Fibroblast of lung (primary cell): ENCODE measurements at places on chromosomes 5 and 9.

DNA sequence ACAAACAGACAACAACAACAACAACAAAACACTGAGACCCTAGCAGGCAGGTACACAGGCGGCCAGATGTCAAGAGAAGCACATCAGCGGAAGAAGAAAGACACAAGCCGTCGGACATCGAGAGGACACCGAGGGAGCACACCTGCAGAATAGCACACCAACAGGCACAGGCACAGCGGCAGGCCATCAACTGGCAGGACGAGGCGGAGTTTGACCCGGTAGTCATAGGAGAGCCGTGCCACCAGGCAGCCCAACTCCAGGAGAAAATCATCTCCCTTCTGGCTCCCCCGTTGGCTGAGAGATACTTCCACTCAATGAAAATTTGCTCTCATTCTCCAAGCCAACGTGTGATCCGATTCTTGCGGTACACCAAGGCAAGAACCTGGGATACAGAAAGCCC lies 352.1 kb upstream of the IZUMO3 start:
- DNase-seq, result no peak

GRCh38 chr9:132651259-132651658 lies 18.5 kb downstream of the DDX31 start:
- peak; percentile 99 for DNase-seq

DNA sequence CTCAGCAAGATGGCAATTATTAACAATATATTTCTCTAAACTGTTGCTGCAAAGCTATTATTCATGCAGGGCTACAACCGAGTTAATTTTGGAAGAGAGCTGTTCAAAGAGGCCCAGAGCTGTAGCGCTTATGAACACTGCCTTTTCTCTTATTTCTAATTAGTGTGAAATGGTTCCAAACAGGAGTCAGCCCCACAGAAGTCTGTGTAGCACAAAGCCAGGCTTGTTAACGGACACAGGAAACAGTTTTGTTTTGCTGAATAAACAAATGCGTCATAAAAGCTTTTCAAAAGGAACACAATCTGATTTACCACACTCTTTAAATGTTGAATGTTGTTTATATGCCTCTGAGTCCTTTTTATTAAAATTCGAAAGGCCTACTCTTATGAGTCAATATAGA lies 396.5 kb downstream of the ANXA1 start:
- peak; percentile 2 for DNase-seq

GRCh38 chr5:72237415-72237814 lies 82.6 kb downstream of the MRPS27 start:
- no peak for DNase-seq

DNA sequence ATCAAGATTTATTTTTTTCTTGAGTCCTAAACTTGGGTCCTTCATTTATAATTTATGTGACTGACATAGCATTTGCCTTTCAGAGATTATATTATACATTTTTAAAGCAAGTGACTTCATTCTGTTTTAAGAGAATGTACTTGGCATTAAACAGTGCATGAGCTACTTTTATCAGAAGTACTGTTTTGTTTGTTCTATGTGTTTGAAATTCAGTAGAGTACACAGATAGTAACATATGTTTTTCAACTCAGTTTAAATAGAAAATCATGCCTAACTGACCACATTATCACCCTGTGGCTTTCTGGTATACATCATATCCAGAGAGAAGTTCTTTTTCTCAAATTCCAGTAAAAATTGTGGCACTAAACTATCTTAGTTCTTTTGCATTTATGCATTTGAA lies 335.3 kb upstream of the CDH18 start:
- no peak for DNase-seq

DNA sequence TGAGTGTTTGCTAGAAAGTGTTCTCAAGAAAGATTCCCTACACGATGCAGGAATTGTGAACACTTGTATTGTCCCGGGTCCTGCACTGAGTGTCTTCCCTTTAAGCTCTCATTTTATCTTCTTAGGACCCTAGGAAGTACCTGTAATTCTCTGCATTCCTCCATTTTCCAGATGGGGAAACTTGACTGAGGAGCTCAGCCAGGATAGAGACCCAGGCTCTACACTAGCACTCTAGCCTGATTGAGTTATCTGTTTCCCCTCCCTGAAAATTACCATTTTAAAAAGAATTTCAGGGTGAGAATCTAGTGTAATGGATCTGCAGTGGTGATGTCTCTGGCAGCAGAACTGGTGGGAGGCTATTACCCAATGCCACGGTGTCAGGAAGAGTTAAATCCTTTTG lies 453.9 kb downstream of the KDM4C start:
- no peak for DNase-seq

DNA sequence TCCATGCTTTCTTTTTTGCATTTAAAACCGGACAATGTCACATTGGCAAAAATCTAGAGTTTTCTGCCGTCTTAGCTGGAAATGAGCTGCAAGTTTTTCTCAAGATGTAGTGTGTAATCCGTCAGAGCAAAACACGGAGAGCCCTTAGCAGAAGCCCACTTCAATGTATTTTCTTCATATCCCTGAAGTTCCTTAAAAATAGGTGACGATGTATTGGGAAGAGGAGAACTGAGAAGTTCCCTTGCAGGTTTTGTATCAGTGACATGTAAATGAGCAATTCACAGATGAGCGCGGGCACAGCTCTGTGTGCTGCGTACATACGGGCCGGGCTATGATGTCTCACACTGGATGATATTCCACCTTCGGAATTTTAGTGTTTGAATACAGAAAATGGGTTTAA lies 14.8 kb upstream of the CLPTM1L start:
- no peak for DNase-seq

DNA sequence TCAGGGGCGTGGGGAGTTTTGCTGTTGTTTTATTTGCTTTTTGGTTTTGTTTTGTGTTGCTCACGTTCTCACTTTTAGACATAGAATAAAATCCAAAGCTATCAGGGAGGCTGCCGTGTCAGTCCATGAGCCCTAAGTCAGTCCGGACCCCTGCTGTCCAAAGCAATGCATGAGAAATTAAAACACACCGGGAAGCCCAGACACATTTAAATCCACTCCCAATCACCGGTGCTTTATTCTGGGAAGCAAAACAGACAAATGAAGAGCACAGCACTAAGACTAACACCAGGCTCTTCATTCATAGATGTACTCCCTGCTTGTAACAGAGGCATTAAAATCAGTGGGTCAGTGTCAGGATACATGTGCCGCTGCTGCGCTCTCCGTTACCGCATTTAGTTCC lies 180.9 kb downstream of the IRX2 start:
- no peak for DNase-seq

DNA sequence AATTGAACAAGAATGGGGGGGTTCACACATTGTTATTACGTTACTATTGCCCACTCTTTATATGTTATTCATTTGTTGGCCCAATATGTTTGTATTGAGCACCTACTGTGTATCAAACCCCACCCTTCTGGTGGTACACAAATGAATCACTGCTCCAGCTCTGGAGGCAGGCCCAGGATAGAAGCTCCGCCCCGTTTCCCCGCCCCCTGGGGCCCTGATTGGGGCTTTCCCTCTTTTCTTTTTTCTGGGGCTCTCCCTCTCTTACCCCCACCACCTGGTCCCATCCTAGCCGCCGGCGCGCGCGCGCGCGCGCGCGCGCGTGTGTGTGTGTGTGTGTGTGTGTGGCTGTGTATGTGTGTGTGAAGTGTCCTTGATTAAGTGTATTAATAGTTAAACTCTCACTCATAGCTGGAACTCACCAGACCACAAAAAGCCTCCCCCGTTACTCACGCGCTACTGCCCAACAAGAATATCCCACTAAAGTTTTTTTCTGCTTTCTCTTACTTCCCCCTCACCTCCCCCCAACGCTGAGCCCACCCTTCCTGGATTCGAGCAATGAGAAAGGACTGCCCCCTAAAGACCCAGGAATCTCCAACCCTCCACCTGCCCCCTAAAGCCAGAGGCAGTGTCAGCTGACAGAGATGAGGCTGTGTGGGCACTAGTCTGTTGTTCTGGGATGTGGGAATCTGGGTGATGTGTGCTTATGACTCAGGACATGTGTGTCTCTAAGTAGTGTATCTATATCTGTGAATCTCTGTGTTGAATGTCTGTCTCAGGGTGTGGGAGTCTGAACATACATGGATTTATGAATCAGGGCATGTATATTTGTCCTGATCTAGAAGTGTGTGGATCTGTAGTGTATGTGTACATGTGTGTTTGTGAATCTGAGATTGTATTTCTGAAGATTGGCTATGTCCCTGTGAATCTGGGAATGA lies 4.0 kb downstream of the CXXC5 start:
- peak; percentile 94 for DNase-seq

DNA sequence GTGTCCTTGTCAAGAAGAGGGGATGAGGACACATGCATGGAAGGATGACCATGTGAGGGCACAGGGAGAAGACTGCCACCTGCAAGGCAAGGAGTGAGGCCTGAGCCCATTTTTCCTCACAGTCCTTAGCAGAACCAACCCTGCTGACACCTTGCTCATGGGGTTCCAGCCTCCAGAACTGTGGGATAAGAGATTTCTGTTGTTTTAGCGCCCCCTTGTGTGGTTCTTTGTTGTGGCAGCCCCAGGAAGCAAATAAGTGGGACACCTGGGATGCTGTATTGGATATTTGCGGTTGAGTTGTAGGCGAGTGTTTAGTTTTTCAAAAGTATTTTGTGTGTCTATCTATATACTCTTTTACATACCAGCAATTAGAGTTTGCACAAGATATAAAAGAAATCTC lies 206.4 kb downstream of the NXNL2 start:
- no peak for DNase-seq

DNA sequence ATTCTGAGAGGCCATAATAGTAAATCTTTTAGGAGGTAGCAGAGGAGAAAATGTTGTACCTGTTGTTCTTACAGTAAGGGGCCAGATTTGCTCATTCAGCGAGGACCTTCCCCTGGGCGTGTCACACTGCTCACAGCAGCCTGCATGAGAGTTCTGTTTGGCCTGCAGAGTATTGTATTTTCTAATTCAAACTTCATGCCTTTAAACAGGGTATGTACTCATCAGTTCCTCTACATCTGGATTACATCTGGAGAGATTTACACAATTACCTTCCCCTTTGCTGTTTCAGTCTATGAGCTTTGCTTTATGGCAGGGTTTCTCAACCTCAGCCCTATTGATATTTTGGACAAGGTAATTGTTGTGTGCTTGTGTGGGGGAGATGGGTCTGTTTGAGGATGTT lies 170.9 kb upstream of the STK32A start:
- no peak for DNase-seq

- DNase-seq, result no peak
Measured at GRCh38 chr9:135414293-135414692, 65.3 kb upstream of the PPP1R26 start.

- no peak for DNase-seq
Measured at GRCh38 chr5:138022912-138023311, 10.0 kb downstream of the FAM13B start.

GRCh38 chr5:23437011-23437410 lies 70.4 kb upstream of the PRDM9 start:
- DNase-seq, result no peak

DNA sequence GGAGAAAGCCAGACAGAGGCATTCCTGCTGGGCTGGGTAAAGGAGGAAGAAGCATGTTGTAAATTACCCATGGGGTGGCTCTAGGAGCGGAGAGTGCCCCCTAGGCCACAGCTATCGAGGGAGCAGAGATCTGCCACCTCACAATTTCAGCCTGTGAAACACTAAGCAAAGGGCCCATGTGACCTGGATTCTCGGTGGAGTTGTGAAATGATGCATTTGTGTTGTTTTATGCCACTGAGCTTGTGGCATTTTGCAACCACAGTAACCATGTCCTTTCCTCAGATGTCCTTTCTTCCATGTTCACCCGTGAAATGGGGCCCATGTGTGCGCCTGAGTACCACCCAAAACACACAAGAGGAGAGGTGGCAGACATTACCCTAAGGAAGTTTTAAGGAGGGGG lies 159.3 kb downstream of the SYK start:
- no peak for DNase-seq

DNA sequence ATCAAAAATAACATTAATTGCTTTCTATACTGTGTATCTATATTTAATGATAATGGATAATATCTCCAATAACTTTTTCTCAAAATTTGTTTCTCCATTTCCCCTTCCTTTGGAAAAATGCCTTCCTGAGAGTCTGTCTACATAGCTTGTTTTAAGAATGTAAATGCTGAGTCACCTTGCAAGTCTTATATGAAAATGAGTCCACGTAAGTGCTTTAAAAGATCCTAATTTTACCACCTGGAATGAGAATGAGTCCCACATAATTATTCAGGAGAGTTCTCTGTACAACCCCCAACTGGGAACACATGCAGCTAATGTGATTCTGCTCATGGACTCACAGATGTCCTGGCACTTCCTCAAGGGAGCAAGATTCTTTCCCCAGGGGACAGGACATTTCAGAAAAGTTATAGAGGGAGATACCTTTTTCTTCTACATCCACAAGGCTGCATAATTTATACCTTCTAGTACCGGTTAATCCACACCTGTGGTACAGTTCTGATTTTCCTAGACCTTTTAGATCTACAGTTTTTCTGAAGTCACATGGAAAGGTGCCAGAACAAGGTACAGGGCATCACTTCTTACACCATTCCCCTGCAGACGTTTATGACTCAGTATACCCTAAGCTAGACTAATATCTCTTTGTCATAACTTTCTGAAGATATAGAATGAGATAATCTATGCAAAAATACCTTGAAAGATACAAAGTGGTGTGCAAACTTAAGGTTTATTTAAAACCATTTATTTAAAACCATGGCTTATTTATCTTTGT lies 314.1 kb downstream of the CETN3 start:
- DNase-seq, result no peak

GRCh38 chr9:98038958-98039357 lies 17.6 kb upstream of the NANS start:
- DNase-seq, result no peak

DNA sequence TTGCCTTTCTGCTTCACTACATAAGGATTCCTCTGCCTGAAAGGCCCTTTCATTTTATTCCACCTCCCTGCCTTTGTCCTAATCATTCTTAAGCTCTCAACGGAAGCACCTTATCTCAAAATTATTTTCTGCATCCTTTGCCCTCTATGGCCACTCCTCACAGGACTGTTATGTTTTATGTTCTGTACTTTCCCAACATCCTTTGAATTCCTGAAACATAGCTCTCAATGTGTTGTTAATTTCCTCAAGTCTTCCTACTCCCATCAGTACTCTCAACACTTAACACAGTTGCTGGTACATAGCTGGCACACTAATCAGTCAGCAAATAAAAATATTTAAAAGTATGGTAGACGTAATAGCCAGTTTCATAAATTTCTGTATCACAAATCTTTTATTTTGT lies 193.0 kb downstream of the RFX3 start:
- peak; percentile 5 for DNase-seq

DNA sequence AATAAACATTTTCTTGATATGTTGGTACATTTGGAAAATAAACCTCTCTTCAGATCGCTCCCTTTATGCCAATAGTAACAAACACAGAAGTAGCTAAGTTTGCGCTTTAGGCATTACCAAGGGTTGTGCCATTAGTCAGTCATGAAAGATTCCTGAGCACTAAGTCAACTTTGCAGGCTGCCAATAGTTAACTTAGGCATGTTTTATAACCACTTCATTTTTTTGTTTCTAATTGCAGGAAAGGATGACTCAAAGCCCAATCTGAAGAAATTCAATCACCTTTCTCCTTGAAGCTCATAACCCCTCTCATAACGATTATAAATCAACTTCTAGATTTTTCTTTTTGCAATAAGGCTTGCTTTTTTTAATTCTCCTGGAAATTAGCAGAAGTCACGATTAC lies 517.0 kb downstream of the AGTPBP1 start:
- DNase-seq, result peak; percentile 55

GRCh38 chr9:95265960-95266359 lies 51.5 kb downstream of the FANCC start:
- DNase-seq, result no peak
